ENCODE measurements at places on chromosomes 5 and 9.
A peak's percentile ranks its signal among the peaks of the same experiment; 100 is the strongest.

DNA sequence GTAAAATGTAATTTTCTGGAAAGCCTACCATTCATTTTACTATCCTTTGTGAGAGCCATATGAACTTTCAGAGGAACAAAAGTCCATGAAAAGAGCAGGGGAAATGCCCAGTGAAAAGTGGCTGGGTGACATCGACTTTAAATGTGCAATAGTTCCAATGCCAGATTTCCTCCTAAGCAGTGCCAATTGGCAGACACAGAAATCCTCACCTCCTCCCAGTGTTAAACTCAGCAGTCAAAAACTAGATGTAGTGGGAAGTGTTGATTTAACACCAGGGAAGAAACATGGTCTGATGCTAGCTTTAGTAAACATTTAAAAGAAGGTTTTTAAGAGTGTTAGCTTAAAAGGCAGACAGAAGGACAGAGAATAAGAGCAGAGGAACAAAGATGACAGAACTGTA is 2055.2 kb downstream of the MAT2B start:
- H3K27ac ChIP-seq = no peak overlapping the region
- no peak for DNase-seq
- no peaks in the 10 kb centered on the region for H3K36me3 ChIP-seq
- H3K4me1 ChIP-seq = no peaks in the 10 kb centered on the region

DNA sequence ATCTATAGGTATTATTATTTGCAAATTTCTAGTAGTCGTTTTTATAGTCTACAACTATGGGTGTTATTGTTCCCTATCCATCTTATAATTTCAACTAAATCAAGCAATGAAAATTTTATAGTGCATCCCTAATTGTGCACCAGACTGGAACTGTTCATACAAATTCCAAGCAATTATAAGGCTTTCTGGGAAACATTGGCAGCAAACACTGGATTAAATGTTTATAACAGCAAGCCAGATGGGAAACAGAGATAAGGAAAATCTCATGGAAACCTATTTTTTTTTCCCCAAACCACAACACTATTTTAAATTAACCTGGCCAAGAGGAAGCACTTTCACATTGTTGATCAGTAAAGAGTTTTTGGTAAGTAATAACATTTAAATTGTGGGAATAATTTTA is 524.3 kb downstream of the RASEF start:
- no peak overlapping the region for H3K4me3 ChIP-seq
- DNase-seq = no peak
- H3K27ac ChIP-seq = no peak overlapping the region

- H3K27ac ChIP-seq = no peak overlapping the region
- no peak overlapping the region for H3K4me3 ChIP-seq
- H3K27me3 ChIP-seq = no peaks in the 10 kb centered on the region
- H3K36me3 ChIP-seq = no peaks in the 10 kb centered on the region
- no peaks in the 10 kb centered on the region for H3K4me1 ChIP-seq
Measured at GRCh38 chr5:95045181-95045965, 239.5 kb downstream of the MCTP1 start.

DNA sequence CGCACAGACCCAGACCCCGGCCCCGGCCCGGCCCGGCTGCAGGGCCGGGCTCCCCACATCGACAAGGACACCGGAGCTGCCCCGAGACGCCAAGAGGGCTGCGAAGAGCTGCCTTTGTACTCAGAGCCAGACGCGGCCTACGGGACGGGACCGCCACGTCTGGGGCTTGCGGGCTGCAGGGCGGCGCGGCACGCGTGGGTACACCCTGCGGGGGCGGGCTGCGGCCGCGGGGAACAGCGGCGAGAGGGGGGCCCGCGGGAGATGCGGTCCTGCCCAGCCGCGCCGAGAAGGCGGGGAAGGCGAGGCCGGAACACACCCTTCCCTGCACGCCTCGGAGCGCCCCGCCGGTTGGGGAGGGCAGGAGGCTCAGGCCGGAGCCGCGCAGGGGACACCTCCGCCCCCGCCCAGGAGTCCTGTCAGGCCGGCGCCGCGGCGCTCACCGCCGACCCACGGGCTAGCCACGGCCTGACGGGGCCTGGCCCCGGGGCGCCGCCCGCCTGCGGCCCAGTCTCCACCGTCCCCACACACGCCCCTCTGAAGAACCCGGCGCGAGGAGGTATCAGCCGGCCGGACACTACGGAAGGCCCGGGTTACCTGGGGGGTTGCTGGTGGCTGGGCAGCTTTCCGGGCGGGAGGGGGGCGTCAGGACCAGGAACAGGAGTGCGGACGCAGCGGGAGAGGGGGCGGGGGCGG is 478 bp downstream of the RAB14 start:
- DNase-seq = peak; percentile 68

DNA sequence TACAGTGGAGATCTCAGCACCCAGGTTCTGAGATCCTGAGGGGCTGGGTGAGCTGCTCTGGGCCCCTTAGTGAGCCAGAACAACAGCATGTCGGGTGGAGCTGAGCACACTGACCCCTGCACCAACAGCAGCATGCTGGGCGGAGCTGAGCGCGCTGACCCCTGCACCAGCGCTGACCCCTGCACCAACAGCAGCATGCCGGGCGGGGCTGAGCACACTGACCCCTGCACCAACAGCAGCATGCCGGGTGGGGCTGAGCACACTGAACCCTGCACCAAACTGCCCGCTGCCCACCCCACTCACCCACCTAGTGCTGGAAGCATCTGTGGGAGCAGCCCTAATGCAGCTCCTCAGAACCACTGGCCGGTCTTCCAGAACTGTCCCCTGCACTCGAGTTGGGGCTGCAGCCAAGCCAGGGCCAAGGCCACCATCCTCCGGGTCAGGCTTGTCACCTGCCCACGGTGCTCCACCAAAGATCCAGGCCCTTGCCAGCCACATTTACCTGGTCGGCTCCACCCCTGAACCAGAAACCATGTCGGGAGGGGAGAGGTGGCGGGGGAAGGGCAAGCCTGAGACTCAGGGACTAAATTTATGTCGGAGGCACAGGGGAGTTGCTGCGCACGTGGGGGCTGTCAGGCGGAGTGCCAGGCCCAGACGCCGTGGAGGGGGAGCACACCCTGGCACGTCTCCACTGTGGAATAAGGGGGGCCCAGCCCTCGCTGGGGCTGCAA is 80.3 kb downstream of the ADAMTS2 start:
- H3K27me3 ChIP-seq = peaks cover 15% of the 10 kb centered on the region
- peak; percentile 77 for DNase-seq
- no peak overlapping the region for H3K4me3 ChIP-seq
- no peaks in the 10 kb centered on the region for H3K36me3 ChIP-seq

GRCh38 chr5:53359916-53360517 is 120.4 kb upstream of the FST start:
- H3K4me1 ChIP-seq = peaks cover 9% of the 10 kb centered on the region
- H3K4me3 ChIP-seq = no peak overlapping the region
- DNase-seq = no peak
- no peak overlapping the region for H3K27ac ChIP-seq
- H3K27me3 ChIP-seq = no peaks in the 10 kb centered on the region
- H3K36me3 ChIP-seq = no peaks in the 10 kb centered on the region

DNA sequence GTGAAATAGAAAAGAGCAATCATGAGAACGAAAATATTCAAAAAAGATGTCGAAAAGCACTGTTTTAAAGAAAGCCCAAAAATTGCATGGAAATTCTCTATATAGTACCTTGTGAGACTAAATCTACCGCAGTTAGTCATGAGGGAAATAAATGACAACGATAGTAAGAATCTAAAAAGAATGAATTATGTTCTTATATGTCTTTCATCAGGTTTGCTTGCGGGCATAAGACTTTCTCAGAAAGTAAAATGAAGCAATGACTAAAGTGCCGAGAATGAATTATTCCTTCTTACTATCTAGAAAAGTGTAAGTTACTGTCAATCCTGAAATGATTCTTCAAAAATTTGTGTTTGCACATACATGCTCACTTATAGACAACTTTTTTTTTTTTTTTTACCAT is 26.4 kb downstream of the PTPRD start:
- no peaks in the 10 kb centered on the region for H3K36me3 ChIP-seq
- H3K27ac ChIP-seq = no peak overlapping the region
- no peaks in the 10 kb centered on the region for H3K27me3 ChIP-seq
- DNase-seq = no peak
- H3K4me1 ChIP-seq = no peaks in the 10 kb centered on the region
